ENCODE measurements at places on chromosomes 4 and X.

- no peak for DNase-seq
Observed at GRCh38 chr4:176864238-176864637, 71.5 kb upstream of the VEGFC start.

- DNase-seq: no peak
Observed at GRCh38 chrX:47706575-47706974, 47.6 kb upstream of the UXT start.

- no peak for DNase-seq
Observed at GRCh38 chr4:171561419-171561818, 251.8 kb upstream of the GALNTL6 start.

GRCh38 chrX:65463550-65463949 is 71.0 kb downstream of the LAS1L start:
- no peak for DNase-seq

DNA sequence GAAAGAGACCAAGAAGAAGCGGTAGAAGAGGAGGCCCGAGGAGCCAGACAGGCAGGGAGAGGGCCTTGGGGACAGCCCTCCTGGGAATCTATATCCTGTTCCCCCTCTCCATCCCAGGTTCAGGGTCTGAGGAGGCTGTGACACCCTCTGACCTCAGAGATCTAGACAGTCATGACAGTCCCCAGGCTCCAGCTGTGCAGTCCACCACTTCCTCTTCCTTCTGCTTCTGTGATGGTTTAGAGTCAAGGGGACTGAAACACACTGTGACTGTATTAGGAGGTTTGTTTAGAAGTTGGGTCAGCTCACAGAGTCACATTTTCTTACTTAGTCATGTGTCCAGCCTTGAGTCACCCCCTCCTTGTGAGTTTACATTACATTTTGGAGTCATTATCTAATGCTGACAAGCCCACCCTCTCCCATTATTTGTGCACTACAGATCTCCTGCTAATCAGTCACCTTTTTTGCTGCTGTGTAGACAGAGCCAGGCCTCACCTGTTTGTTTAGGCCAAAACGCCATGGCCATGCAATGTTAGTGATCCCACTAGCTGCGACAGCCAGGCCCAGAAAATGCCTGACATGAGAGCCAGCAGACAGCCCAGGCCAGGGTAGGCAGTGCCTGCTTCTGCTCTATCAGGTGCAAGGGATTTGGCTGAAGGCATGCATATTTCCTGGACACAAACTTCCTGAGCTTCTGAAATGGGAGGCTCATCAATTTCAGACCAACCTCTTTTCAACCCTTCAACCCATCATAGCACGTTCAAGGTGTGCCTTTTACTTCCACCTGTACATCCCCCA is 26.0 kb downstream of the MANBA start:
- no peak for DNase-seq

Measured in RPMI8226 (cell line).